Activated naive CD4-positive, alpha-beta T cell treated with Interleukin-2 at 50 U/mL for 16 hours (primary cell): ENCODE measurements at places on chromosomes 1 and 21.

GRCh38 chr1:12040457-12041051, 21.3 kb downstream of the MIIP start:
- peak; percentile 9 for DNase-seq

- no peak for DNase-seq
Measured at GRCh38 chr1:37043101-37043500, 8.8 kb upstream of the GRIK3 start.

DNA sequence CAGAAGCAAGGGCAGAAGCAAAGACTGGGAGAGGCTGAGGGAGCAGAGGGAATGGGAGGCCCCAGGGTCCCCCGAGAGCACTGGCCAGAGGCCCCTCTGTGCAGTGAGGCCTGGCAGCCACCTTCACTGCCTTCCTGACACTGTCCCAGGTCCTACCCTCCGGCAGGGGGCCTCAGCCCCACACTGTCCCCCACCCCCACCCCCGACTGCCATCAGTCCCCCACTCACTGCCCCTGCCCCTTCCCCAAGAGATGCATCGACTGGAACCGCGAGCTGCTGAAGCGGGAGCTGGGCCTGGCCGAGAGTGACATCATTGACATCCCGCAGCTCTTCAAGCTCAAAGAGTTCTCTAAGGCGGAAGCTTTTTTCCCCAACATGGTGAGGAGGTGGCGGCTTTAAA, 13.0 kb upstream of the PADI6 start:
- no peak for DNase-seq

- no peak for DNase-seq
Measured at GRCh38 chr1:247465796-247466195, 7.9 kb upstream of the OR2B11 start.

GRCh38 chr1:41455479-41456332, 28.8 kb downstream of the EDN2 start:
- no peak for DNase-seq

DNA sequence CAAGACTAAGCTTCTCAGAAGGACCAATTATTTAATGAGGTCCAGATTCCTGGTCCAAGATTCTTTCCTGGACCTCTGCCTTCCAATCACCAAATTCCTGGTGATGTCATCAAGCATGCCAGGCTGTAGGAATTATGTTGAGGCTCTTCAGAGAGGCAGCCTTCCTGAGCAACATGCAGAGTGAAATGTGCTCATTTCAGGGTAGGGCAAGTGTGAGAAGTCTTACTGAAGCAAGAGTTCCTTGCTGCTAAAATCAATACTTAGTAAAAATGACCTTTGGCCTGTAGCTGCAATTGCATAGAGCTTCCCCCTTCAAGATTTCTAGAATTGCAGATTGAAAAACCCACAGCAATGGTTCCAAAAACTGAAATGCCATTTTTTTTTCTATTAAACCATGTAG, 31.7 kb upstream of the BCAR3 start:
- DNase-seq, result no peak

DNA sequence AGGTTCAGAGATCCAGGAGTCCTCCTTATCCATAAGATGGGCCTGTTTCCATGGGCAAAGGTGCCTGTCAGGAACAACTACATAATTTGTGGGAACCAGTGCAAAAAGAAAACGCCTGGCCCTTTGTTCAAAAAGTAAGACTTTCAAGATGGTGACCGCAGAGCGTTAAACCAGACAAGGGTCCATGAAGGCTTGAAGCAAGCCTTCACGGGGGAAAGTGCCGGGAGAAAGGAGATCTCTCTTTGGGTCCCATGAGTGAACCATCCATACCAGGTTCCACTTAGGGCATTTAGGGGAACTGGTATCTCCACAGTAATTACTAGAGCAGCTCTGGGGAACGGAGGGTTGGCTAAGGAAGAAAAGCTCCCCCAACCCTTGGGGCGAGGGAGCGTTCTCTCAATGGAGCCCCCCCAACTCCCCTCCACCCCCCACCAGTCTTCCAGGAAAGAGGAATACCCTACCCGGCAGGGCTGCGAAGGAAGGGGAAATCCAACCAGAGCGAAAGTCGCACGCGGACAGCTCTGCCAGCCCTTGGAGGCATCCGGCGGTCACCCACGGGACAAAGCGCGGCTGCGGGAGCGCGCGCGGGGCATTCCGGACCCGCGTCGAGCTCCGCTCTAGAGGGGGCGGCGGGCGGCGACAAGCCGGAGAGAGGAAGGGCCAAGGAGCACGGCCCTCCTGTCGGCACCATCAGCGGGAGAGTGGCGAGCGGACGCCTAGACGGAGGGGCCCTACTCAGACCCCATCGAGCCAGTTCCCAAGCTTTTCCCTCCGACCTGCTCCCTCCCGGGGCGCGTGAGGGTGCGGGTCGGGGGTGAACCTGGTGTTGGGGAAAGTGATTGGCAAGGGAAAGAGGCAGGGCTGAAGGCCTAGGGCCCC, 687 bp upstream of the RASSF5 start:
- peak; percentile 35 for DNase-seq

GRCh38 chr1:213446496-213446895, 395.5 kb downstream of the RPS6KC1 start:
- DNase-seq, result no peak

DNA sequence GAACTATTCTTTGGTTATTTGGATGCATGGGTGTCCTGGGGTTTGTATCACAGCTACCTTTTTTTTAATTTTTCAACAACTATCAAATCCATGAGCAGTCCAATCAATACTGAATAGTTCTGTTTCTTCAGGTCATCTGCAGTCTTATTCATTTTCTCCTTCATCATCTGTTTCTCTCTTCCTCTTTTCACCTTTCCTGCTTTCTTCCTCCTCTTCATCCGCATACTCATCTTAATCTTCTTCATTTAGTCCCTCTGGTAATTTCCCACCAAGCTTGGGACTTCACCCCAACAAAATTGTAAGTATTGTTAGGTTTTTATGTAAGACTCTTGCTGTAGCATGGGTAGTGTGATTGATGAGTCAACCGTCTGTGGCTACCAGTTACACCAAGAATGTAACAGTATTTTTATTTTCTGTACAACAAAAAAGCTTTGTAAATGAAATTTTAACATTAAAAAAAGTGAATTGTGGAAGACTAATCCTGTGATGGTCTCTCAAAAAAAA, 184.1 kb upstream of the RNPC3 start:
- no peak for DNase-seq

DNA sequence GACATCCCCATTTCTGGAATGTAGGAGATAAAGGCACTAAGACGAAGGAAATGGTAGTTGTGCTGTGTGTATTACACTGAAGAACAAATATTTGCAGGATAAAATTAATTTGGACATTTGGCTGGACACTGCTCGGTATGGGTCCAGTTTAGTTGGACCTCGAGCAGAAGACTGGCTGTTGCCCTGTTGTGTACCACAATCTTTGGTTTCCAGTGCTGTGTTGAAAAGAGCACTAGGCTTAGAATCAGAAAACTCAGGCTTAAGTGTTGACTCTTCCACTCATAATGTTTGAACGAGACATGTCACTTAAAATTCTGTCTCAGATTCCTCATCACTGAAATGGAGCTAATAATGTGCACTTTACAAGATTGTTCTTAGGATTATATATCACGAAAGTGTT, 1.2 kb upstream of the ARPC5 start:
- DNase-seq, result no peak

DNA sequence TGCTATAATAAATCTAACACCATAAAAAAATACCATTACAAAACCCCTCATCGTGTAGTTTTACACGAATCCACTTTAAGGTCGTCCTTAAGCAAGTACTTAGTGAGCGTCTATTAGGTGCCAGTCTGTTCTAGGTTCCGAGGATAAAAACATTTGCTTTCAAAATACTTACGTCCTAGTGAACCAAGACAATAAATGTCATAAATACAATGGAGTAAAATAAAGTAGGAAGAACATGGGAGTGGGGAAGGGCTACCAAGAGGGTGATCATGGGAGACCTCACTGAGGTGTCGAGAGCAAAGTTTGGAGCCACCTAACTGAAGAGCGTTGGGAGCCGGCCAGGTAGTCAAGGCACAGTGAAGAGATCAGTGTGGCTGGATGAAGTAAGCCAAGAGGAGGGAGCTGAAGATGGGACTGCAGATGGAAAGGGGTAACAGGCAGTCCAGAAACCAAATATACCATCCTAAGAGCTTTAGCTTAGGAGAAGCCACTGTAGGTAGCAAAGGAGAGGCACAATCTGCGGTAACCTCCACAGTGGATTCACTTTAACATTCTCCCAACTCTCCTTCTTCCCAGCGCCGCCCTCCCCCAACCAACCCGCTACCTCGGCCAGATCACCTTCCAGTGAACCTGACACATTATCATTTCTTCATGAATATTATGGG, 684 bp downstream of the LTN1 start:
- DNase-seq, result no peak

DNA sequence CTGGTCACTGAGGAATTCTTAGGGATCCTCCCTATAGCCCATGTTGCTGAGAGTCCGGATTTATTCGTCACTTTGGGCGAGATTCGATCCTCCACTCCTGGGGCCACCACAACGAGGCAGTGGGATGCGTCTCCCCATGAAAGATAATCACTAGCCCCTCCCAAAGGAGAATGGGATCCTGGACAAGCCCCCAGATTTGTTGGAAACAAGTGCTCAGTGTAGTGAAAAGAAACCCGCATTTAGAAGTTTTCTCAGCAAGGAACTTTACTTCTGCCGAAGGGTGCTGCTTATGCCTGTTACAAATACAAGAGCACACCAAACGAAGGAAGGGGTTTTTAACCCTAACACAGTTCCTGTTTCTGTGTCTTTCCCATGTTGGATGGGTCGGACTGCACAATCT, 83.3 kb downstream of the ZFYVE9 start:
- no peak for DNase-seq

DNA sequence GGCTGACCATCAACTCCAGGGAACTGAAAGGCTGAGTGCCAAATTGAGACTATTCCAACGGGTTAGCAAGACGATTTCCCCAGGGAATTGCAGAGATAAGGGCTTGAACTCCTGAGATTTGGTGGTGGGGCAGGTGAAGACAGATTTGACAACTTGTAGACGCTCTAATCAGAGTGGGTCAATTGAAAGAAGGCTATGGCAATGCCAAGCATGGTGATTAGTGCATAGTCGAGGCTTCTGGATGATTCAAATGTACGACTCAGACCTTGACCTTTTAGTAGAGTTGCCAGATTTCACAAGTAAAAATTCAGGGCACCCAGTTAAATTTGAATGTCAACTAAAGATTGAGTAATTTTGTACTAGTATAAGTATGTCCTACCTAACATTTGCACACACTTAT, 302.1 kb upstream of the SPAG17 start:
- no peak for DNase-seq

DNA sequence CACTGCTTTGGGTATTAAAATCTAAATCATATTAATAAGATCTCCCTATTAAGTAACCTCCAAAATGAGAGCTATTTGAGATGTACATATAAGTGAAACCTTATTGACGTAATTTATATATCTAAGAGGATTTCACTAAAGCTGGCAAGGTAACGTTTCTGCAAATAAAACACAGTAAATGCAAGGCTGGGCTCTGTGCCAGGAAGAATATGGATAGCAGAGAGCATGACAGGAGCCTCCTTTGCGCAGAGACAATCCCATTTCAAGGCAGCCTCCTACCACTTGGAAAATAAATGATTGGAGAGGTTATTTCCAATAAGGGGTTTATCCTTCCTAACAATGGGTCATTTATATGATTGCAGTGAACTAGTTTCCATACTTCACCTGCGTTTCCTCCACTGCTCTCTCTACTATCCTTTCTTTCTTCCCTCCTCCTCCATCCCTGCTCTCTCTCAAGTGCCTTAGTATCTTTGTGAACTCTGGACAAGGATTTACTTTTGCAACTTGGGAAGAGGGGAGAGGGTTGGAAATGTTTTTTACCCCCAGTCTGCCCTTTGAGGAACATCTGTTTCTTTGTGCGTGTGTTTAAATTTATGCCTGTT, 3.0 kb upstream of the NFIA start:
- DNase-seq, result no peak

- no peak for DNase-seq
Measured at GRCh38 chr1:115557715-115558114, 84.1 kb upstream of the VANGL1 start.
